Stimulated activated CD4-positive, alpha-beta T cell treated with anti-CD3 and anti-CD28 coated beads, Interleukin-15, amount 100 ng/mL, for 1 hour (primary cell): ENCODE measurements at places on chromosomes 7 and 10.

DNA sequence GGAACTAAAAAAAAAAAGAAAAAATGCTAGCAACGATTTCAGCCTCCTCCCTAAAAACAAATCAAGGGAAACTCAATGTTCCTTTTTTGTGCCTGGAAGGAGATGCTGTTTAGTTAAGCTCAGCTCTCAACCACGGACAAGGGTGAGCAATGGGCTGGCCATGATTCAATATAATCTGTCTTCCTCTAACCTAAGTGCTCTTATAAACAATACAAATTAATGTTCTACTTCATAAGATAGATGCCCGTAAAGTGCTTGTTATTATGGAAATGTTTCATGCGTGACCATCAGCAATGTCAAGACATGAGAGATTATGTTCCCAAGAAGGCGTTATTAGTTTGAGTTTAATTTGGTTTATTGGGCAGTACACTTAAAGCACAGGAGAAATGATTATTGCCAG is 320.3 kb downstream of the SFMBT2 start:
- no peak for DNase-seq

DNA sequence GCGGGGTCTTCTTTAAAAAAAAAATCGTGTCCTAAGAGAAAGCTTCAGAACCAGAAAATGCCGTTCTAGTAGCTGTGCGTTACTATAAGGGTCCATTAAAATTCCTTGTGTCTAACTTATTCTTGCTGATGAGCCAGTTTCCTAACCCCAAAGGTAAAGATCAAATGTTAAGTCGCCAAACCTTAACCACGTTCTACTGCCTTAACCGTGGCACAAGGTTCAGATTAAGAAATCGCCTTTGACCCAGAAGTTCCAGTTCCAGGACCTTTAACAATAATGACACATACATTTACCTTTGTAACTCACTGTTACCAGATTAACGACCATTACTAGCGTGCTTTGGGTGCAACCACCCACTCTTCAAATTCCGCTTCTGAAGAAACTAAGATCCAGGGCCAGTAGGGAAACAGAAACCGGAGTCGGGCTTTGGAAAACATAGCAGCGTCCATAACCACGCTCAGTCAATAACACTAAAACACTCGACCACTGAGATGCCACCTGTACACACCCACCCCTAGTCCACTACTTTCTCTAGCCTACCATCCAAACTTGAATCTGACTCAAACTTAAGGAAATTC is 620 bp downstream of the BET1 start:
- no peak for DNase-seq

GRCh38 chr10:30988831-30989435 is 42.7 kb downstream of the ZNF438 start:
- DNase-seq: no peak

GRCh38 chr10:43395571-43396060 is 13.4 kb downstream of the HNRNPF start:
- DNase-seq: no peak

DNA sequence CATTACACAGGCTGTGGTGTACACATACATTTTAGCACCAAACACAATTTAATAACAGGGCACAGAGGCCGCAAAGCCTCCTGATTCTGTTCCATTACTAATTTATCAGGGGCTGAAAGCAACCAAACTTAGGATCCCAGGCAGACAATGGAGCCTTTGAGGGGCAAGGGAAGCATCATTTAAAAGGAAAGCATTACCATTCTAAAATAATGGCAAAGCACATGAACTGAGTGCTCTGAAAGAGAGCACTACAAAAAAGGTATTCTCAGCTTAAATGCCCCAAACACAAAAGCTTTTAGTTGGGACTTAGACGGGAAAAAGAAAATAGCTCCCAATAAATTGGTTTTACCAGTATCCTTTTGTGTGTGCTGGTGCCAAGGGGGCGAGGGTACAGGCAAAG is 282.0 kb upstream of the ETV1 start:
- no peak for DNase-seq

DNA sequence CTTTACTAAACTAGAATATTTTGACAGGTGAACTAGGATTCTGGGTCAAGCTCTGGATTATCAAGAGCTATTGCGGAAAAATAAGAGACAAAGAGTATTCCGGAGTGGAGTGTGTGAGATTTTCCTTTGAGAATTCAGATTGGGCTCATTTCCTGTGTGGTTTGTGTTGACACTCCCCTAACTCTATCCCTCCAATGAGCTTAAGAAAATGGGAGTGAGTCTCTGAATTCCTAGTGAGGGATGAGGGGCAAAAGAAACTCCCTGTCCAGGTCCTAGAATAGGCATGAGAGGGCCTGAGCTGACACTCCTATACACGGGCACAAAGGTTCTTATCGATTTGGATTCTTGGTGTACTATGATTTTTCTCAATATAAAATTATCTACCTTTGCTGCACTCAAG is 10.2 kb downstream of the KLF14 start:
- DNase-seq: no peak

DNA sequence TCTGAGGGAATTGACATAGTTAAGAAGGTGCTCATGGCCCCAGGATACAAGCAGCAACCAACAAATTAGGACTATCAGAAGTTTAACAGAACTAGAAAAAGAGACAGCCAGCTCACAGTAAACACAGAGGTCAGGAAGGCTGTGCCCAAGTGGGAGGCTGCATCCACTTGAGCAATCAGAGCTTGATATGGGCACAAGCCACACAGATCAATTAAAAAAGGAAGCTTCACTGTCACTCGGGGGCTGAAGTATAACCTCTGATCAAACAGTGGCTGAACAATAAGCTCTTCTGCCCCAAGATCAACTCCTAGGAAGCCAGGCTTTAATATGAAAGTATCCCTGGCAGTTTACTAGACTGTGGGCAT is 40.0 kb downstream of the ZNF438 start:
- DNase-seq: no peak

GRCh38 chr10:60942788-60943315 is 1.1 kb downstream of the RHOBTB1 start:
- no peak for DNase-seq

- no peak for DNase-seq
Measured at GRCh38 chr7:128729494-128729893, 9.7 kb upstream of the CALU start.

GRCh38 chr7:145378197-145378596 is 542.3 kb upstream of the TPK1 start:
- no peak for DNase-seq

DNA sequence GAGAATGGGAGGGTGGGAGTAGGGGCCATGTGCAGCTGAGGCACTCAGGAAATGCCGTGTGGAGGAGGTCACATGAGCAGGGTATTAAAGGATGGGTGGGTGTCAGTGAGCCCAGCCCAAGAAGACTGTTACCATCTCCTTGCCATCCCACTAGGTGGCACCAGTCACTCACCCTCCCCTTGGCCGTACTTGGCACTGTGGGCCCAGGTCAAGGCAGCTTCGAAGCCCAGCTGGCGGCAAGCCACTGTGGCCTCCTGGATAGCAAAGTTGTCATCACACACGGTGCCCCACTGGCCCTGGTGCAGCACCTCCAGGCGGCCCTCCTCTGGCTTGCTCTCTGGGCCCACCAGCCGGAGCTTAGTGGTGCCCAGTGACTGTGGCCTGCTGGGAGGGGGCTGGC is 5.4 kb downstream of the LOXL4 start:
- DNase-seq: no peak

DNA sequence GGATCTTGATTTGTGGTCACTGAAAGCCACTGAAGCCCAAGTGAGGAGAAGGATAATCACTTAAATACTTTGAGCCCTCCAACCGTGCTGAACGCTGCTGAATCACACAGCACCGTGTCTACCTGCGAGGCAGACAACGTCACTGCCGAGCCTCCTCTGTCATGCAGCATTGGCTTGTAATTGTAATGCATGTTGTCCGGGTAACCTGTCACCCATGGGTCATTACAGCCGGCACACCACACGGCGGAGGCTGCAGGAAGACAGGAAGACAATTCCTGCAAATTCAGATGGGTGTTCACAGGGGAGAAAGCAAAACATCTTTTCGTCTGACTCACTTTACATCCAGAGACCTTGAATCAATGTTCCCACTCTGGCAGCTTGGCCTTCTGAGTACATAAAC is 546.1 kb upstream of the FOXK1 start:
- DNase-seq: no peak
